Spinal cord (tissue), 10 donors: ENCODE measurements at places on chromosomes 6 and 20.
A peak's percentile ranks its signal among the peaks of the same experiment; 100 is the strongest.

GRCh38 chr6:159080217-159080976 lies 35.6 kb upstream of the TAGAP start:
- no peak for DNase-seq

GRCh38 chr6:129510950-129511349 lies 199.0 kb downstream of the ARHGAP18 start:
- DNase-seq, result no peak

DNA sequence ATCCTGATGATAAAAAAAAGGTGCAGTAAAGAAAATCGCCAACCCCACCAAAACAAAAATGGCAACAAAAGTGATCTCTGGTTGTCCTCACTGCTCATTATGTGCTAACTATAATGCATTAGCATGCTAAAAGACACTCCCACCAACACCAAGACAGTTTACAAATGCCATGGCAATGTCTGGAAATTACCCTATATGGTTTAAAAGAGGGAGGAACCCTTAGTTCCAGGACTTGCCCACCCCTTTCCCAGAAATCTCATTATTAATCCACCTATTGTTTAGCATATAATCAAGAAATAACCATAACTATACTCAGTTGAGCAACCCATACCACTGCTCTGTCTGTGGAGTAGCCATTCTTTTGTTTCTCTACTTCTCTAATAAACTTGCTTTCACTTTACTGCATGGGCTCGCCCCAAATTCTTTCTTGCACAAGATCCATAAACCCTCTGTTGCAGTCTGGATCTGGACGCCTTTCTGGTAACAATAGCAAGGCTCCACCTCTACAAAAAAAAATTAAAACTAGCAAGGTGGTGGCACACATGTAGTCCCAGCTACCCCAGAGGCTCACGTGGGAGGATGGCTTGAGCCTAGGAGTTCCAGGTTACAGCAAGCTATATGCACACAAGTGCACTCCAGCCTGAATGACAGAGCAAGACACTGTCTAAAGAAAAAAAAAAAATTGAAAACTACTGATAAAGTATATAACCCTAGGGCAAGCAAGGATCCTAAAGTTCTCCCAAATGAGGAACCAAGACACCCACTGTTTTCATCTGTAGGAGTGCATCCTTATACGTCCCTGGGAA lies 278.8 kb upstream of the JARID2 start:
- no peak for DNase-seq

GRCh38 chr20:19784511-19785172 lies 26.6 kb downstream of the RIN2 start:
- DNase-seq, result peak; percentile 60

- no peak for DNase-seq
These were observed 36.2 kb upstream of the MRPS18A start for GRCh38 chr6:43723737-43724295.

DNA sequence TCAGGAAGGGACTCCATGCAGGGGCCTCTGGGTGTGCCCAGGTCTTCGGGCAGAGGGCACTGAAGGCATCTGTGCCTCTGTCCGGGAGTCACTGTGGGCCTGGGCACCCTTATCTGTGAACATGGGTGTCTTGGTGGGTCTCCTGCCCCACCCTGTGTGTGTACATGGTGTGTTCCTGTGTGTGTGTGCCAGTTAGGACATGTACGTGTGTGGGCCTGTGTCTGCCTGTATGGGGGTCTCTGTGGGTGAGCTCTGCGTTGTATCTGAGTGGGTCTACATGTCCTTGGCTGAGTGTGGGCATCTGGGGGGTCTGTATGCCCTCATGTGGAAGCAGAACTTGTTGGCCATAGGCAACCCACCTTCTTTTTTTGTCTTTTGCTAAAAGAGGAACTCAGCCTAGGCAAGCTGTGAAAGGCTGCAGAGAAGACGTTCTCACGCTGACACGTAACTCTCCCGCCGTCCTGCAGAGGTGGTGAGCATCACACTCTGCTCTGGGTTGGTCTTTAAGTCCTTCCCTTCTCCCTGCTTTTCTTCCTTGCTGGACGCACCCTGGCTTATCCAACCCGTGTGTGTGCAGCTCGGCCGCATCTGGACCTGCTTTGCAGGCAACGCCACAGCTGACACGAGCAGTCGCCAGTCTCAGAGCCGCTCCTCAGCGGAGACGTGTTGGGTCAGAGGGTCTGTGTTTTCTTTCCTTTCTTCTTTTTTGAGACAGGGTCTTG lies 532 bp upstream of the NPBWR2 start:
- DNase-seq, result no peak

DNA sequence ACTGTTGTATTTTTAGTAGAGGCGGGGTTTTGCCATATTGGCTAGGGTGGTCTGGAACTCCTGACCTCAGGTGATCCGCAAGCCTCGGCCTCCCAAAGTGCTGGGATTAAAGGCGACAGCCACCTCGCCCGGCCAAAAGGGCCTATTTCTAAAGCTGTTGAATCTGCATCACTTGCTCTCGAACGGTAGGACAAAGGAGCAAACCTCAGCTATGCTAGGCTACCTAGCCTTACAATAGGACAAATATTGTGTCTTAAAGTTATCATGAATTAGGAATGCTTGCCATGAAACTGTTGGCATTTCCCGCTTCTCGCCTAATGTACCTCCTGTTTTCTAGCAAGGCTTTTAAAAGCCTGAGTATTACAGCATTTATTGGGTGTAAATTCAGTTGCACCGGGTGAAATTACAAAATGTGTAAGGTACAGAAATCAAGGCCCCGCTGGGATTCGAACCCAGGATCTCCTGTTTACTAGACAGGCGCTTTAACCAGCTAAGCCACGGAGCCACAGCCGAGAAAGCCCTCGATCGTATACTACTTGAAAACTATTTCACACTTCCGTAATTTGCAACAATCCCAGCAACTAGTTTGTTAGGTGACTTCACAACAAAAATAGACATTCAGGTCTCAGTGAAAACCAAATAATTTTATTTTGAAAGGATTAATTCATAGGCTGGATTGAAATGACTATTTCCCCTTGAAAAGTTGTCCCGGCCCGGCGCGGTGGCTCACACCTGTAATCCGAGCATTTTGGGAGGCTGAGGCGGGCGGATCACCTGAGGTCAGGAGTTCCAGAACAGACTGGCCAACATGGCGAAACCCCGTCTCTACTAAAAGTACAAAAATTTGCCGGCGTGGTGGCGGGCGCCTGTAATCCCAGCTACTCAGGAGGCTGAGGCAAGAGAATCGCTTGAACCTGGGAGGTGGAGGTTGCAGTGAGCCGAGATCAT lies 211.6 kb upstream of the ZNF184 start:
- DNase-seq, result peak; percentile 71

DNA sequence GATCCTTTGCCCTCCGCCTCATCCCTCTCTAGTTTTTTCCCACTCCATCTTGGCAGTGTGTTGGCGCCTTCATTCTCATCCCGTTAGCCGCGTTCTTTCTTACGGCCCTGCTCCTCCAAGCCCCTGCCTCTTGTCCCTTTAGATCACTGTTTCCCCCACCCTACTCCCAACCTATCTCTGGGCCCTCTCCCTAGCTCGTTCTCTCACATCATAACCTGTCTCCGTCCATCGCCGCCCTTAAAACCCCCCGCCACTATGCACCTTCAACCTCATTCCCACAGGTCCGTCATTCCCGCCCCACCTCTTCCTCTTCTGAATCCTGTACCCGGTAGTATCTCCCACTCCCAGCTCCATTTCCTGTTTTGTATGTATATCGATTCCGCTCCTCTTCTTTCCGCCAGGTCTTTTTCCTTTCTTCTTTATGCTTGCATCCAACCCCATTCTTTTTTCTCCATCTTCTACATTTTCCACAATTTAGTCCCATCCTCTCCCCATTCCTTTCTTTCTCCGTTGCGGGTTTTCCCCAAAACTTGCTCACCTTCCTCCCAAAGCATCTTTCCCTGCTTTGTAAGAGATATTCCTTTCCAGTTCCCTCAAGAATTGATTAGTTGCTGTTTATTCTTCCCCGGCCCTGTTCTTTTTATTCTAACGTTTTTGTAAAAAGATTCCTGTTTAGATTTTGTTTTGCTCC lies 671 bp downstream of the EFHC1 start:
- DNase-seq, result peak; percentile 93
